GM18507 (cell line): ENCODE measurements at places on chromosomes 6 and 20.

DNA sequence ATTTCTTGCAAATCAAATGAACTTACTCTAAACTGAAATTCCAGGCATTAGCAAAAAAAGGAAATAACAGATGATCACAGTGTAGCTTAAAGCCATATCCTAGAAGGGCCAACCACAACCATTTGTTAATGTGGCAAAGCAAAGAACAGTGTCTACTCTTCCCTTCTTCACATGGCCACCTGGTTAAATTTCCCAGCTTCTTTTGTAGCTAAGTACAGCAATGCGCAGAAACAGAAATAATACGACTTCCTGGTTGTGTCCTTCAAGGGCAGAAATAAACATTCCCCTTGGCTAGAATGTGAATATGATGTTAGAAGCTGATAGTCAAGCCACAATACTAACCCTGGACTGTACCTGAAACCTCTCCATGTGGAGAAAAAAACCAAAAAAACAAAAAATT, 9.6 kb downstream of the SNX3 start:
- no peak for DNase-seq

DNA sequence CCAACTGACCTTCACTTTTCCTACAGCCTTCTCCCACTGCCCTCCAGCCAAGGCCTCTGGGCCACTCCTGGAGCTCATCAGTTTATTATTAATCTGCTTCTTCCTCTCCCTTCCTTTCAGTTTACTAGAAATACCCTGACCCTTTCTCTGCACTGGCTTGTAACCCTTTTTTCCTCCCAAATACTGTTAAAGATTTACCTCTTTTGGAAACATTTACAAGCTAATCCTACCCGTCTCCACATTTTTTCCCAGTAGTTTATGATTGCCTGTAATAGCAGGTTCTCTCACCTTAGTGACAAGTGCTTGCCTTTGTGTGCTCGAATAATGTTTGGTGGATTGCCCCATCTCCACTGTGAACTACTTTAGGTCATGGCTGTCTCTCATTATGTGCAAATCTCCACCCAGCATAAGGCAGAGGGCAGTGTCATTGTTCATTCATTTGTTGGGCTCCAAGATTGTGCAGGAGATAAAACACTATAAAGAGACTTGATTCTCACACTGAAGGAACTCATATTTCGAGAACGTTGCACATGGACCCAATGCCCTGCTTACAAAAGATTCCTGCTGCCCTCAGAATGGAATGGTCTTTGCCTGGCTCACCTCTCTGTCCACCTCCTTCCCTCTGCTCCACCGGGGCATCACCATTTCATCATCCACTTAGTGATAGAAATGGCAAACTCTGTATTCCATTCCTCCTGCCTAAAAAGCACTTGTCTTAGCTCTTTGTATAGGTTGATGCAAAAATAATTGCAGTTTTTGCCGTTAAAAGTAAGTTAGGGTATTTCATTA, 491.1 kb downstream of the UTRN start:
- DNase-seq, result no peak

- DNase-seq, result no peak
Measured at GRCh38 chr6:113433335-113433991, 423.7 kb upstream of the MARCKS start.

DNA sequence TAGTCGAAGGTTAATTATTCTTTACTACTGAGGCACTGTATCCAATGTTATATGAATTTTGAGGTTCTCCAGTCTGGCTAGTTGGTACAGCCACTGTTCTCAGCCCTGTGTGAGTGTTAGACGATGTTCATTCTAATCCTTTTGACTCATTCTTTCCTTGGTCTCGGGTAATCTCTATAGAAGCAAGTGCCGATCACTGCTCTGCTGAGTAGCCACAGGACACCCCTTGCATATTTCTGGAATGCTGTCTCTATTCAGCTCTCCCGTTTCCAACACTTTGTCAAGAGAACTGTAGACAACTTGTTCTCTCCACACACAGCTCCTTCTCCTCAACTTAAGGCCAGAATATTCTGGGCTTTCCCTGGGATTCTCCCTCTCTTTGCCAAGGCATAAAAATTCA, 42.4 kb upstream of the PLCB1 start:
- no peak for DNase-seq

DNA sequence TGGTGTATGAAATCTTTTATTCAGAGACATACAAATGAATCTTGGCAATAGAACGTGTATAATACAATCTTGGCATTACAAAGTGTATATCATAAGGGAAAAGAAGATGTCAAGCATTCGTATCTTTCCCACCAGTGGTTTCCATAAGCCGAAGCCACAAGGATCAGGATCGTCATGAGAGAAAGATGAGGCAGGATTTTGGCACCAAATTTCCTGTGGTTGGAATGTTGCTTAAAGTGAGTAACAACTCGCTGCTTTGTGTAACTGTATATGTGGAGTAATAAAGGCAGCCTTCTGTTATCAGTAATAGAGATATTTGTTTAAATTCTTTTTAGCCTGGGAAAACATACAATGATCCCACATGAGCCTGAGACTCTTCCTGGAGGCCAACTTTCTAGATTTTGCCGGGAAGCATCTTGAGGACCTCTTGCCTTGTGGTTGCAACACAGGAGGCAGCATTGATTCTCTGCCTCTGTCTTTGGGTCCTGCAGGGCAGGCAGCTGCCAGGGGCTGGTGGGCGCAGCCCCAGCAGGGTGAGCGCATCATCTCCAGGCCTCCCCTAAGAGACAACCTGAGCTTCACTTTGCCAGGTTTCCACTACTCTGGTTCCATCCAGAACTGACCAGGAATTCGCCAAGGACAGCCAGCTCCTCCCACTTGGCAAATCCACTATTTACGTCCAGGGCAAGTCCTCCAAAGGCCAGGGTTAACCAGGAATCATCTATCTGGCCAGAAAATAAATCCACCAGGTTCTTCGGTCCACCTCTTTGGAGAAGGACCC, 230.9 kb upstream of the SULF2 start:
- DNase-seq, result no peak
